Naive thymus-derived CD8-positive, alpha-beta T cell (primary cell): ENCODE measurements at places on chromosomes 11 and 22. TPM values are rescaled to one million over a fixed set of nuclear protein-coding genes. Genes with fewer than 3 reads are reported as not detected.

VSIG2 gene
- 0.44 TPM for polyA plus RNA-seq

KAT5 gene
- 38.0 TPM for polyA plus RNA-seq

NXPE4 gene
- not detected for polyA plus RNA-seq

RPS6KA4 gene
- polyA plus RNA-seq = 5.1 TPM

SAMM50 gene
- 71.6 TPM for polyA plus RNA-seq
